Islet precursor cell (in vitro differentiated cells): ENCODE measurements at places on chromosomes 11 and 22.
A peak's percentile ranks its signal among the peaks of the same experiment; 100 is the strongest.

DNA sequence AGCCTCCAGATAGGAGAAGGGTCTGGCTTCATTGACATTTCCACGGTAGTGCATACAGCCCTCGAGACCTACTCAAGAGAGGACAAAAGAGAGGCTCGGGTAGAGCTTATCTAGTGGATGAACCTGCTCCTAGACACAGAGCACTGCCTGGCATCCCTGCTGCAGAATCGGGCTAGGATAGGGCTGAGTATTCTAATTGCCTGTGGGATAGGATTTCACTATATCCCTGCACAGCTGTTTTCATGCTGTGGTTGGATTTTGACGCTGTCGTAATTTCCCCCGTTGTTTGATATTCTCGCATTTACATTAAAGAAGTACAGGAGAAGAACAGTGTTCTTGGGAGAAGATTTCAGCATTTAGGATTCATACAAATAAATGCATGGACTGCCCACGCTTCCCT, 107.8 kb downstream of the KIRREL3 start:
- no peak for DNase-seq

- DNase-seq = no peak
Observed at GRCh38 chr11:26599425-26599824, 27.4 kb upstream of the MUC15 start.

GRCh38 chr11:1707751-1708150, 10.8 kb downstream of the KRTAP5-6 start:
- no peak for DNase-seq

- peak; percentile 92 for DNase-seq
Observed at GRCh38 chr11:112249871-112250610, 10.6 kb downstream of the PLET1 start.

DNA sequence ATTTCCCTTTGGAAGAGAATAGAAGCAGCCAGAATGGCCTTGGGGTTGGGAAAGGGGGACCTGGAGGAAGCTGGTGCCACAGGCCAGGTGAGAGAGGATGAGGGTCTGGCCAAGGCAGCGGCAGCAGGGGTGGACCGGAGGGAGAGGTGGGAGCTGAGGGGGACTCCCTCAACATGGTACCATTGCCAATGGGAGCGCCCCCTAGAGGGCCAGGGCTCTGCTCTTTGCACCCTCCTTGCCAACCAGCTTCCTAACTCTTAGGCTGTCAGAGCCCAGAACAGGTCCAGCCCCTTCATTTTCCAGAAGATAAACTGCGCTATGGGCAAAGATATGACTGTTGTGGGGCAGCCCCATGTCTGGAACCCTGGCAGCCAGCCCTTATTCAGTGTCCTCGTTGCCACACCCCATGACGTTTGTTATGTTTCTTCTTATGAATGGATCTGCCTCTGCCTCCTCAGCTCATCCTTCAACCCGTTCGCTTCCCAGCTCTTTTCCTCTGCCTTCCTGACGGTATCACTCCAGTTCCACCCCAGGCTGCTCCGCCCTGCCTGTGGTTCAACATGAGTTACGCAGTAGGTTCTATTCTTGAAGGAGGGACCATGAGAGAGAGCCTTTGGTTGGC, 185.2 kb downstream of the GRIK4 start:
- no peak for DNase-seq

DNA sequence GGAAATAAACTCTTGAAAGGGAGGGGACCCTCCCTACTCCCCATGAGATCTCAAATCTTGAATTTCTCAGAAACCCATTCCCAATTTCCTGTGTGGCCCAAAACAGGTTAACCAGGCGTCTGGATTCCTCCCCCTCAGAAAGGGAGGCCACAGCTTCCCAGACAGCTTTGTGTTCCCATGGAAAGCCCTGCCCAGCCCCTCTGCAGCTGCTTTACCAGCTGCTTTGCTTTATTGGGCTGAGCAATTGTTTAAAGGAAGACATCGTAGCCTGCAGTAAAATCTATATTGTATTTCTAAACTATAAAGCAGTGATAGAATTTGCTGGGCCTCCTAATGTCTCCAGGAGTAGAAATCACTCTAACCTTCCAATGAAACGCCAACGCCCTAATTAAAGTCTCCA, 97.4 kb downstream of the CHST1 start:
- no peak for DNase-seq

- DNase-seq = peak; percentile 98
Observed at GRCh38 chr11:45804761-45805304, at the start of gene SLC35C1. Gene SLC35C1, plus strand, starts transcription at chr11:45805149. Its CDS starts 653 bp downstream, at chr11:45805802.

DNA sequence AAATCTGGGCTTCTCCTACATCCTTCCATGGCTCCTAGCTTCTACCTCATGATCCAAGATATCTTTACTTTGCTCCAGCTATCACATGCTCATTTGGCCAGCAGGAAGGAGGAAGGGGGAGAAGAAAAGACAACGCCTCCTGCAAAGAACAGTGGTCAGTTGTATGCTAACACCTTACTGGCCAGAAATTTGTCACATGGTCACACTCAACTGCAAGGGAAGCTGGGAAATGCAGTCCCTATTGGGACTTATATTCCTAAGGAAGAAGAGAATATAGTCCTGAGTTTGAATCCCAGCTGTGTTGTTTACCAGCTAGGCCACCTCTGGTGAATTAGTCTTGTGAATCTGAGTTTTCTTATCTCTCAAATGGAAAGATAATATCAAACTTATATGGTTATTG, 272.0 kb downstream of the BLID start:
- DNase-seq = no peak

DNA sequence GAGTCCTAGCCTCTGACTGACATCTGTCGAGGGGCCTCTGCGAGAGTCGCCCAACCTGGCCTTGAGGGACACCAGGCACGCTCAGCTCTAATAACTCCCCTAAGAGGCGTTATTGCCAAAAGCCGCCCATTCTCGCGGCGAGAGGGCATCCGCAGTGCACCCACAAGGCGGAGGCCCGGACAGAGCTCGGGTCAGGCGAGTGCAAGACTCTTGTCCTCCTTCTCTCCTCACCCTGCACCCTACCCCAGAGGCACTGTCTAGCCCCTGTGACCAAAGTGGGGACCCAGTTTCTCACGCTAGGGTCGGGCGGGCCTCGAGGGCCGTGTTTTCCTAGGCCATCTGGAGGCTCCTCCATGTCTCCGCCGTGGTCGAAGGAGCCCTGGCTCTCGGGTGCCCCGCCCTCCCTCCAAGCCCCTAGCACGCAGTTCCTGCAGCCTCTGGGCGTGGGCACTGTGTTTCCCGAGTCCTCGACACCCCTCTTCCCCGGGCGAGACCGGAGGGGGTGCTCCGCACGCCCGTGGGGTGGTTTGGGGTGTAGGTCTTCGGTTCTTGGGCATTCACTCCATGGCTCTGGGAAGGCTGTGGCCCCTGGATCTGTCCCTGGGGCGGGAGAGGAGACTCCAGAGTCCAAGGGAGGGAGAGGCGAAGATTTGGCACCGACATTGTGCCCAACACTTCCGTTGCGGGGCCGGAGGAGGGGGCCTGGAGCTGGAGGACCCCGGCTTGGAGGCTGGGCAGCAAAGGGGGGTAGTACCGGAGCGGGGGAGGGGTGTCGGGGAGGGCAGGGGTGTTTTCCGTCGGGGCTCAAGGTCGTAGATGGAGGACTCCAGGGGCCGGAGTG, 1.0 kb downstream of the CHRM4 start:
- DNase-seq = no peak

- DNase-seq = no peak
Observed at GRCh38 chr11:122306831-122307391, 190.9 kb upstream of the BLID start.

DNA sequence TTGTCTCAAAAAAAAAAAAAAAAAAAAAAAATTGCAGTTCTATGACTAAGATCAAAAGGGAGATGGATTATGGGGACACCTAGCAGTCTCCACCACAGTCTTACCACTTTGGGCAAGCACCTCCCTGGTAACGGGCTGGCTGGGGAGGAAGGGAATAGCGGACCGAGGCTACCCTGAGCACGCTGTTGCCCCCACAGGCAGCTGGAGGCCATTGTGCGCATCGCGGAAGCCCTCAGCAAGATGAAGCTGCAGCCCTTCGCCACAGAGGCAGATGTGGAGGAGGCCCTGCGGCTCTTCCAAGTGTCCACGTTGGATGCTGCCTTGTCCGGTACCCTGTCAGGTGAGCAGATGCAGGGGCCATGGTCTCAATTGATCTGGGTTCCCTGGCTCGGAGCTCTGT, 21.2 kb downstream of the MCM5 start:
- no peak for DNase-seq

- peak; percentile 87 for DNase-seq
Observed at GRCh38 chr11:126317756-126318573, 14.1 kb downstream of the DCPS start.

DNA sequence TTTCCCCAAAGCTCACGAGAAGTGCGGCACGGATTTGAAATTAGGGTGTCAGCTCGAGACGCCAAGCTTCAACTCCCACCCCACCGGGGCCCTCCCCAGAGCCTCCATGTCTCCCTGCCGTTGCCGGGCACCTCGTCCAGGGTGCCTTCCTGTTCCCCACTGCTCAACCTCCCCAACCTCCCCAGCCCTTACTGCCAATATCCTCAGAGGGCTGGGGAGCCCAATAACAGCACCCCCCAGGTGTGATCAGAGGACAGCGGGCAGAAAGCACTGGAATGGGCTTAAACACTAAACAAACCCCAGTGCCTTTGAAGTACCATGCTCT, 1336.4 kb downstream of the TBC1D22A start:
- DNase-seq = no peak

DNA sequence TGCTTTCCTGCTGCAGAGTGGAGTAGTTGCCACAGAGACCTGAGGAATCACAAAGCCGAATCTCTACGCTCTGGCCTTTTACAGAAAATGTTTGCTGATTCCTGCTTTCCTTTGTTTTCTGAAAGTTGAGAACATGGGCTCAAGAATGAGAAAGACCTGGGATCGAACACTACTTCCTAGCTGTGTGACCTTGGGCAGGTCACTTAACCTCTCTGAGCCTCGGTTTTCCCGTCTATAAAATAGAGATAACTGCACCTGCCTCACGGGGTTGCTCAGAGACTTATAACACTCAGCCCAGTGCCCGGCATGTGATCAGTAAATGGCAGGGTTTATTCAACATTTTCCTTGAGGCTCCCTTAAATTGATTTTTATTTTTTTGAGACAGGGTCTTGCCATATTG, 70.9 kb upstream of the ALX4 start:
- DNase-seq = no peak

- no peak for DNase-seq
Observed at GRCh38 chr11:78290293-78291176, 101.8 kb downstream of the USP35 start.

GRCh38 chr11:27995083-27995482, 112.9 kb downstream of the KIF18A start:
- DNase-seq = no peak

DNA sequence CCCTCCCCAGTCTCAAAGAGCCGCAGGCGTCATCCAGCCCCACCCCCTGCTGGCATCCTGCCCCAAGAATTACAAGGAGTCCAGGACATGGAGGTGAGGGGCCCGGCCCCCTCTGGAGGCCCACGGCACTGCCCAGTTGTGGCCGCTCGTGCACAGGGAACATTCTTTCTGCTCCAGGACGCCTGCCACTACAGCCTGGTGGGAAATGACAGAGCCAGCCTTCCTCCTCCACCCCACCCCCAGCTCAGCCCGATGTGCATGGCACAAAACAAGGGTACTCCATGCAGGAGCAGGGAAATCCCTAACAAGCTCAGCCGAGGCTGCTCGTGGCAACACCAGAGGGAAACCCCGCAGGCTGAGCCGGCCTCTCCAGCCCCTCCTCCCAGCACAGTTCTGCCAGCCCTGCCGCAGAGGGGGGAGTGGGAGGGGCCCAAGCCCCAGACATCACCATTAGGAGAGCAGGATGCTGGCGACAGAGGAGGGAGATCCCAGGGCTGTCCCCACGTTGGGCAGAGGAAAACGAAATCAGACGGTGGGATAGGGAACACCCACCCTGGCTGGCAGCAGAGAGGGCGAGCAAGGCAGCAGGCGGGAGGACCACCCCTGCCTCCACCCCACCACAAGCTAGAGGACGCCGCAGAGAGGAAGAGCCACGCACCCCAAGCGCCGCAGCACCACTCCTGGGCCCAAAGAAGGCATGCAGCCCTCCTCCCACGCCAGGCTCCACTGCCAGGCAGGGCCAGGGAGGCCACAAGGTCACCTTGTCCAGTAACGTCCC, 10.0 kb downstream of the IGSF9B start:
- DNase-seq = no peak

- no peak for DNase-seq
Observed at GRCh38 chr11:2468363-2469235, 23.8 kb downstream of the KCNQ1 start.

GRCh38 chr11:115892016-115892415, 387.8 kb upstream of the CADM1 start:
- DNase-seq = no peak

DNA sequence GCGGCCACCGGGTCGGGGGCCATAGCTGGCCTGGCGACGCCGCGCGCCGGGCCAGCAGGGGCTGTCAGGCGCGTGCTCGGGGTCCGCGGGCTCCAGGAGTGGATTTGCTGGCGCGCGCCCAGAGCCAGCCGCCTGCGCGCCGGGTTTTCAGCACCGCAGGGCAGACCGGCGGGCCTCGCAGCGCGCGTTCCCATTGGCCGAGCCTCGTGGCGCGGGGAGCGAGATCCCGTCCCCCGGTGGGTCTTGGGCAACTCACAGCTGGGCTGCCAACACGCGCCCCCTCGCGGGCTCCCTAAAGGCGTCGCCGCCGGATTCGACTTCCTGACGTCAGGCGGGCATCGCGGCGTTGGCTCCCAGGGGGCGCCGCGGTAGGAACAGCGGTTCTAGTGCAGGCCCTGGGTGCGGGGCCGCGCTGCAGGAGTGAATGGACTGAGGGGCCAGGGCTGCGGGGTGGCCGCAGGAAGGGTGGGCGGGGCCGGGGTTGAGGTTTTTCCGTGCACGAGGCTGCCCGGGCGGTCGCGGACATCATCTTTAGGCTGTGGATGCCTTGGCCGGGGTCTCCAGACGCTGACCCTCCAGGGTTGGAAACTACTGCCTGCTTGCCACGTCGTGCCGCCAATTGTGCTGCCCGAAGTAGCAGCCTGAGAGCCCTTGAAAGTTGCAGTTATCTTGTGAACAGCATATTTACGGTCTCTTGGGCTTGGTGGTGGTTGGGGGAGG, at the start of gene FADS1:
Gene FADS1, minus strand, starts transcription at position 268 of the 720 bp plus-strand sequence. Its CDS starts 74 bp downstream, at position 194.
- DNase-seq = peak; percentile 99

GRCh38 chr11:2679011-2679676, 20.6 kb downstream of the KCNQ1OT1 start:
- no peak for DNase-seq

DNA sequence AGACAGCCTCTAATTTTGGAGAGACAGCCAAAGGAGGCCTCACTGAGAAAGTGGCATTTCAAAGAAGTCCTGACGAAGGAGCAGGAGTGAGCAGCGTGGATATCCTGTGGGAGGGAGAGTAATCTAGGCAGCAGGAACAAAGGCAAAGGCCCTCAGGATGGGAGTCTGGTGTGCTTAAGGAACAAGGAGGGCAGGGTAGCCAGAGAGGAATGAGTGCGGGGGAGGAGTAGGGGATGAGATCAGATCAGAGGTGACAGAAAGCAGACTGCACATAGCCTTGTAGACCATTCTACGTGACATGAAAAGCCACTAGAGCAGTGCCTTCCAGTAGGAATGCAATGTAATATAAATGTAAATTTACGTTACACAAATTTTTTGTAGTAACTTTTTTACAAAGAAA, 5.6 kb downstream of the SLC36A4 start:
- DNase-seq = peak; percentile 97

GRCh38 chr11:130118636-130119387, 40.8 kb upstream of the ST14 start:
- no peak for DNase-seq
